ENCODE measurements at places on chromosomes 12 and 14.
A peak's percentile ranks its signal among the peaks of the same experiment; 100 is the strongest.

DNA sequence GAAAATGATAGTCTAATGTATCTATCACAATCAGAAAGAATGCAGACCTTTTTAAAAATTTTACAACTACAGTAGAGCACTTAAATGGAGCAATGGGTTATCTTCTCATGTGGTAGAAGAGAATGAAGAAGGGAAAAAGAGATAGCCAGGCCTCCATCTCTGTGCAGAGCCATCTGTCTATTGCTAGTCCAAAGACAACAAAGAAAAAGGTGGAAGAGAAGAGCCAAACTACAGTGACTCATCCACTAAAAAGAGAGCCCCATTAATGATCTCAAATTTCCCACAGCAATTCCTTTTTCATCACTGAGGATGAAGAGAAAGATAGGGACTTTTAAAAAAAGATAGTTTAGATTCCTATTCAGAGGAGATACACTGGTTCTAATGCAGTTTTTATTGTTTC lies 232.9 kb downstream of the ATXN7L3B start:
- DNase-seq: no peak

- no peak for DNase-seq
These were observed 17.3 kb downstream of the EMG1 start for GRCh38 chr12:6987956-6988553.

DNA sequence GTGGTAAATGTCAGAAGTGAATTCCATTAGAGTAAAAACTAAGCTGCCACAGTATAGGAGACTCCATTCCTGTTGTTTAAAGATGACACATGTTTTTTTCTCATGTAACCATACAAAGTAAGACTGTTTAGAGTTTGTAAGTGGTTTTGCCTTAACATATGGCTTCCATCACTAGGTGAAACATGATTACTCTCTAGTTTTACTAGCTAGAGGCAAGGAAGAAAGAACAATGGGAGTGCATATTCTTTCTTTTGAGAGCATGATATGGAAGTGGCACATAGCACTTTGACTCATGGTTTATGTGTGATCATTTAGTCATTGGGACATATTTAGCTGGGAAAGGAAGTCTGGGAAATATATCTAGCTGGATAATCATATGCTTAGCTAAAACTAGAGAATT lies 7.7 kb downstream of the ATF7IP start:
- peak; percentile 61 for DNase-seq

- DNase-seq: no peak
These were observed 3.1 kb downstream of the SINHCAF start for GRCh38 chr12:31322801-31323207.

- no peak for DNase-seq
These were observed 2.0 kb downstream of the ATN1 start for GRCh38 chr12:6929466-6930452.

GRCh38 chr14:75591331-75591946 lies 13.0 kb downstream of the FLVCR2 start:
- no peak for DNase-seq

GRCh38 chr12:14191612-14192011 lies 173.9 kb upstream of the ATF7IP start:
- no peak for DNase-seq

DNA sequence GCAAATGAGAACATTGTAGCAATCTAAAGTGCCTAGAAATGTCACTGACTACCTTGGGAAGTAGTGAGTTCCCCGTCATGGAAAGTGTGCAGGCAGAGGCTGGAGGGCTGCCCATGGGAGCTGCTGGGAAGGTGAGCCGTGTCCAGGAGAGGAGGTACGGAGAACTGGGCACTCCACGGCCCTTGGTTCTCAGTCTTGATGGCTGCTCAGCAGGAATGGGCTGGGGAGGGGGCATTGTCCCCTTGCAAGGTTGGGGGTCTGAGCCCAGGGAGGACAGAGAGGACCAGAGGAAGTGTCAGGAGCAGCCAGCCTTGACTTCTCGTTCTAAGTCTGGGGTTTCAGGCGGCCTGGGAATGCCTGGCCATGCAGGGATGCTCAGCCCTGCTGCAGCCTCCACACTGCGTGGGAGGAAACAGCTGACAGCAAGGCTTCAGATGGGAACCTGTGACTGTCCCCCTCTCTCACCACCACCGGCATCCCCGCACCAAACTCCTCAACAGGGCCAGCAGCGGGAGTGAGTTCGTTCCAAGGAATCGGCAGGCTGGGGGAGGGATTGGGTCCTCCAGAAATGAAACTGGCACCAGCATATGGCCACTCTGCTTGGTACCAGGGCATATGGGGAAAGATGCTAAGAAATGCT lies 140.2 kb downstream of the BCL11B start:
- DNase-seq: no peak

DNA sequence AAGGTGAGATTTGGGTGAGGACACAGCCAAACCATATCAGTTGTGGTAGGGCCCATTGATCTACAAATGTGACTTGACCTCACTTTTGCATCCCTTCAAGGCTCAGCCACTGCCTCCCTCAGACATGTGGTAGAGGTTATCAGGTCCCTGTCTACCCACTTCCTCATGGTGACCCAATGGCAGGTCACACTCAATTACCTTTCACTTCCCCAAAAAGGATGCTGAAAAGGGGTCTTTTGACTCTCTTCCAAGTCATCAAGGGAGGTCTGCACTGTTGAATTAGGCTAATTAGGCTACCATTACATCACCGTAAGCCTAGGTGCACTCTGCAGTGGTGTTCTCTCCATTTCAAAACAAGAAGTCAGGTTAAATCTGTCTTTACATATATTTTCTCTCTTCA lies 22.6 kb upstream of the DRAM1 start:
- DNase-seq: no peak

DNA sequence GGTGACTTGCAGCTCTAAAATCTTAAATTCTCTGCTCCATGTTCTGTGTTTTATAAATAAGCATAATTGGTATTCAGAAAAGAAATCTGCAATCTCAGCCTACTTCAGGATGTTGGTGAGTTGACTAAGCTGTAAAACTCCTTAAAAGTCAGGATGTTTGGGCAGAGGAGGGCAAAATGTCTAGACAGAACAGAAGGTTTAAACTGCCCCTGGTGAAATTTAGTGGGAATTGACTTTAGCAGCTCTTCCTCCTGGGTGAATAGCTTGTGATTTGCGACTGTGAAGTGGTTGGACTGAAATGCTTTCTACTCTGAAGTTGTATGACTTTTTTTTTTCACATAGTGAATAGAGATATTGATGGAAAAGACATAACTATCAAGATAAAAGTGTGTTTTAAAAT lies 85.8 kb downstream of the CAND1 start:
- DNase-seq: no peak

DNA sequence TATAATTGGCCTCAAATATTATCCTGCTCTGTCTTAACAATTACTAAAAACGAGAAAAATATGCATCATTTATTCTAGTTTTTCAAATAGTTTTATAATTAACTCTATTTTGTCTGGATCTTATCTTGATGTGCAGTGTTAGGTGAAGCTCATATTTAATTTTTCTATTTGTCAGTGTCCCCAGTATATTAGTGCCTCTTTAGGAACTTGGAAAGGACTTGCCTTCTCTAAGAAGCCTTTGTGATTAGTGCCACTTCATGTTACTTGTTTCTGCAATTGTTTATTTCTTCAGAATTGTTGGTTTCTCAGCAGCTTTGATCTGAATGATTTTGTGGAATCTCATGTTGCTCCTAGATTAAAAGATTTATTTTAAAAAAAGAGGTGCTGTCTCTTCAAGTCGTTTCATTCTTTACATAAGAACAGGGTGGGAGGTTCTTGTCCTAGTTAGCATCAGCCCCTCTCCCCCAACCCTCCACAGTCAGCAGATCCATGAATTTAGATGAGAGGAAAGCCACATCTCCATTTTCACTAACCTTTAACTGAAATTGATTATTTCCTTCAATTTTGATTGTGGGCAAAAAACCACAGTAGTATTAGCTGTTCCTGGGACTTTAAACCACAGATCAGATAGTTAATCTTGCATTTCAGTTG lies 434.4 kb downstream of the RAD51B start:
- no peak for DNase-seq

- no peak for DNase-seq
These were observed 91.2 kb downstream of the PPM1H start for GRCh38 chr12:62843716-62844115.

- DNase-seq: no peak
These were observed 129.8 kb upstream of the PPFIA2 start for GRCh38 chr12:81888961-81889360.

Measured in AG04450 (cell line).